NCI-H526 (cell line): ENCODE measurements at places on chromosomes 3 and 15.
A peak's percentile ranks its signal among the peaks of the same experiment; 100 is the strongest.

DNA sequence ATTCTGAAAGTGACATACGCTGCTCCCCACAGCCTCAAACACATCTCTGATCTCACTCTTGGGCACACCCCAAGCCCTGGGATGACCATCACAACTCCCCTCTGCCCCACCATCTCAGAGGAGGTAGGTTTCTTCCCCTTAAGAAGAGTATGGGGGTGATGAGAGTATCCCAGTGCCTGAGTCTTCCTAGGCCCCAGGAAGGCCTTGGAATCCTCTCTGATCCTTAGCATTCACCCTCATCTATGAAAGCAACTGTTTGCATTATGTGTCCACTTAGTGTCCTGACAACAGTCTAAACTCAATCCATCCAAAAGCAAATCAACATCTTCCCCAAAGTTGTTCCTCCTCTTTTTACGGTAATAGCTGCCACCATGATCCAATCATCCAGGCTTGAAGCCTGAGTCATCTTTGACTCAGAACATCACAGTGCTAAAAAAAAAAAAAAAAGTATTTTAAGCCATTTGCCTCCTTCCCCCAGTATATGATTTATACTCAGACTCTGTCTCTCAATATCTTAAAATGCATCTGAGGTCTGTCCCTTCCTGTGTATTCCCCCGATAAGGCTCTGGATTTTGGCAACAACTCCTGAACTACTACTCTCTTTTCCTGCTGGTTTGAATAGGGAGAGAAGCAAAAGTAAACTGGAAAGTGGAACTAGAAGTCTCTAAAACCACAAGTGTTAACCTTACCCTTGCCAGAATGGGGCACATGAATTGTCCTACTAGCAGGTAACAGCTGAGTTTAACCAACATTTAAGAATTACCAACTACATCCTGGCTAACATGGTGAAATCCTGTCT lies 22.5 kb downstream of the POPDC2 start:
- no peak for DNase-seq

DNA sequence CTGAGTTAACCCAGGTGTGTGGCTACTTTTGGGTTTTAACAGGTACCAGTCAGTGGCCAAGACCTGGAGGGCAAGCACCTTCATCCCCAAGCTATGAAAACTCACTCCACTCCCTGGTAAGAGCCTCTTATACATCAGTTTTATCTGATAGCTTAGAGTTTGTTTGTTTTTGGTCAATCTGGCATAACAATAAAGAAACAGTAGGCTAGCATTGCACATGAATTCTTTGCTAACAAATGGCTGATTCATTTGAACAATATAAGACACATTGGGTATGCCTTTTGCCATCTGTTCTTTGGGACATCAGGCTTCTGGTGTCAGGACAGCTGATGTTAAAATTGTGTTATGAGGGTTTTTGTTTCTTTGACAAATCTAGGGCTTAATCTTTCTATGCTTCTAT lies 125.0 kb upstream of the CGNL1 start:
- DNase-seq, result no peak

GRCh38 chr3:33060609-33061337 lies 36.2 kb downstream of the GLB1 start:
- DNase-seq, result no peak

DNA sequence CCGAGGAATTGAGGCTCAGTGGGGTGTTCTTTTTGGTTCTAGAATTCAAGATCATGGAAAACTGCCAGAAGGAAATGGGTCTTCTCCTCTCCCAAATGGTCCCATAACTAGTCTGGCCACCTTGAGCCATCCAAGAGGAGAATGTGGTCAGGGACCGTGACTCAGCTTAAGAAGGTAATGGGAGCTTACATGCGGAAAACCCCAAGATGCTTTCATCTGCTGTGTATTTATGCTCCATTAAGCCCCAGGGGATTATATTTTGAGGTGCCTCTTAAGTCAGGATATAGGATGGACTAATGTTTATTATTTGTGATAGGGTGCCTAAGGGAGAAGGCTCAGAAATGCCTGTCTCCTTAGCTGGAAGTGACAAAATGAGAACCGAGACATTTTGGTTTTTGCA lies 39.2 kb upstream of the DLG1 start:
- DNase-seq, result no peak

DNA sequence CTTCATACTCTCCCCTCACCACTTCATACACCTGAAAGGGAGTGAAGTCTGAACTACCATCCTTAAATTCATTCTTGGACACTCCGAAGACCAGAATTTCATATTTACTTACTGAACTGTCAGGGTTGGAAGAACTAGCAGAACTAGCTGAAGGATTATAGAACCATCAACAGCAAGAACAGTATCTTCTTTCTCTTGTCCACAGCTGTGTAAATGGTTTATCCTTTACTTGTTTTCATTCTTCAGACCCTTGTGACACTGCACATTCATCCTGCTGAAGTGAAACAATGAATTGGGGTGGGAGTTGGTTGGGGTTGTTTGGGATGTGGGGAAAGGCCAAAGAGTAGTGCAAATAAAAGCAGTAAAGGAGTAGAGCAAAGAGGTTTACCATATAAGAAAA lies 350.9 kb downstream of the ZIC1 start:
- DNase-seq, result no peak

DNA sequence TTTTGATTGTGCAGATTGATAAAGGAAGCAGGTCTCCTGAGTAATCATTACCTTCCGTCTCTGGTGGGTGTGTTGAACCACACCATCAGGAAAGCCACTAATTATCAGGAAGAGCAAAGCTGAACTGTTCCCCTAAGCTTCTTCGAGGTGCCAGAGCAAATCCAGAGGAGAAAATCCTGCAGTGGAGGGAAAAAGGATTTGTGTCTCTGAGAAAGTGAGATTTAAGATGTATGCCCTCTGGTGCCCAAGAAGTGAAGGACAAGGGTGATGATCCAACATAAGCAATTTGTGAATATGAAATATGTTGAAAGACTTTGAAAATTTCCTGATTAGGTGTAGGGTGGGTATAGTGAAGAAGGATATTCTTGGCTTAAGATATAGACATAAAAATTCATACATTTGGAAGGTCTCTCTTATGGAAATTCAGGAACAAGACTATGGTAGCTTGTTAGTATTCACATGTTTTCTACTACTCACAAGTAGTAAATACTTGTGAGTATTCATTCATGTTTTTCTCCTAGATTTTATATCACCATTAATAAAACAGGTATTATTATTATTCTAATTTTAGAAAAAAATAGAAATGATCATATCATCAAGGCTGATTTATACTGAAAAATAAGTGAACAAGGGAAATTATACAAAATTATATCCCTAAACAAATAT lies 34.8 kb downstream of the COMMD2 start:
- DNase-seq, result peak; percentile 80

DNA sequence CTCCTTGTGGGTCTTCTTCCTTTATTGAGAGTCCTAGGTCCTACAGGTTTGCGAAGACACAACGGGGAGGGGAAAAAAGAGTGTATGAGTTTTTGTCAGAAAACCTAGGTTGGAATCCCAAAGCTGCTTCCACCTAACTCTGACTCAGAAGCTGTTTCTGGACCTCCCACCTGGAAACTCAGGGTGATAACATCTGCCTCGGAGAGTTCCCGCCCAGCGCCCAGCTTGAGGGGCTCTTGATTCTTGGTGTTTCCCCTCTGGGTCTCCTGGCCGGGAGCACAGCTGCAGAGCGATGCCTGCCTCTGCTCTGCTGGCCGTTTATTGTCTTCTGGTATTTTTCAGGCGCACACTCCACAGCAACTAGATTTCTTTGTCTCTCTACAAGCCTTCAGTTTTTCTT lies 52.9 kb upstream of the MYZAP start:
- no peak for DNase-seq
